ENCODE measurements at places on chromosomes 4 and X. TPM values are rescaled to one million over a fixed set of nuclear protein-coding genes. Genes with fewer than 3 reads are reported as not detected.

The TMEM156 gene
- not detected for total RNA-seq

The MTMR8 gene
- total RNA-seq = 1.2 TPM

The GYG2 gene
- 9.3 TPM for total RNA-seq

The UBE2A gene
- 42.0 TPM for total RNA-seq

The FREM3 gene
- not detected for total RNA-seq

The PRSS12 gene
- total RNA-seq = 158 TPM

Data from smooth muscle cell of trachea (primary cell).